ENCODE measurements at places on chromosomes 4 and X. TPM values are rescaled to one million over a fixed set of nuclear protein-coding genes. Genes with fewer than 3 reads are reported as not detected.

The MAGEA2B gene
- not detected for total RNA-seq

- no peak for DNase-seq
Measured at GRCh38 chrX:24166078-24166477, 16.5 kb downstream of the ZFX start.

The NPNT gene
- 5.8 TPM for total RNA-seq

DNA sequence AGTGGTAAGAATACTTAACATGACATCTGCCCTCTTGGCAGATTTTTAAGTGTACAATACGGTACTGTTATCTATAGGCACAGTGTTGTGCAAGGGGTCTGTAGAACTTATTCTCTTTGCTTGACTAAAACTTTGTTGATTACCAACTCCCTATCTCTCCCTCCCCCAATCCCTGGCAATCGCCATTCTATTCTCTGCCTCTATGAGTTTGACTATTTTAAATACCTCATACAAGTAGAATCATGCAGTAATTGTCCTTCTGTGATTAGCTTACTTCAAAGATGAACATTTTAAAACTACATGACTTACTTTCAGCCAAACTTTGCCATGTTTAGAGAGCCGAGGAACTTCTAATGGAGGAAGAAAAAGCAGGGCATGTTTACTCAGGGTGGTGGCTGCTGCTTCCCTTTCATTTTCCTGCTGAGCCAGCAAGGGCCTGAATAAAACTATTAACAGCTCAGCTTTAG lies 62.4 kb downstream of the APOO start:
- DNase-seq: no peak

The AFAP1 gene
- 29.5 TPM for total RNA-seq

The APOOL gene
- 25.0 TPM for total RNA-seq

The TRPC5OS gene
- not detected for total RNA-seq

DNA sequence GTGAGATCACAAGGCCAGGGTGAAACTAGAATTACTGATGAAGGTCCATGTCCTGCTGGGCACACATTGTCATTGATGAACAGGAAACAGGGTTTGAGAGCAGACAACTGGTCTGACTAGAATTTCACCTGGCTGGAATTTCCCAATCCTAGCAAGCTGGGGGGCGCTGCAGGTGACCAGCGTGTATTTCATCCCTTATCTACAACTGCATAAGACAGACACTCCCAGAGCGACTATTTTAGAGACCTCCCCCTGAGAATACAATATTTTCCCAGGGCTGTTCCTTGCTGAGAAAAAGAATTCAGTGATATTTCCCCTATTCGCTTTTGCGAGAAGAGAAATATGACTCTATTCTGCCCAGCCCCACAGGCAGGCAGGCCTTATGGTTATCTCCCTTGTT lies 432.6 kb upstream of the GALNT7 start:
- no peak for DNase-seq

The CXCL1 gene
- 0.55 TPM for total RNA-seq

The BANK1 gene
- 14.1 TPM for total RNA-seq

- no peak for DNase-seq
Measured at GRCh38 chr4:140789759-140790158, 33.6 kb upstream of the TBC1D9 start.

DNA sequence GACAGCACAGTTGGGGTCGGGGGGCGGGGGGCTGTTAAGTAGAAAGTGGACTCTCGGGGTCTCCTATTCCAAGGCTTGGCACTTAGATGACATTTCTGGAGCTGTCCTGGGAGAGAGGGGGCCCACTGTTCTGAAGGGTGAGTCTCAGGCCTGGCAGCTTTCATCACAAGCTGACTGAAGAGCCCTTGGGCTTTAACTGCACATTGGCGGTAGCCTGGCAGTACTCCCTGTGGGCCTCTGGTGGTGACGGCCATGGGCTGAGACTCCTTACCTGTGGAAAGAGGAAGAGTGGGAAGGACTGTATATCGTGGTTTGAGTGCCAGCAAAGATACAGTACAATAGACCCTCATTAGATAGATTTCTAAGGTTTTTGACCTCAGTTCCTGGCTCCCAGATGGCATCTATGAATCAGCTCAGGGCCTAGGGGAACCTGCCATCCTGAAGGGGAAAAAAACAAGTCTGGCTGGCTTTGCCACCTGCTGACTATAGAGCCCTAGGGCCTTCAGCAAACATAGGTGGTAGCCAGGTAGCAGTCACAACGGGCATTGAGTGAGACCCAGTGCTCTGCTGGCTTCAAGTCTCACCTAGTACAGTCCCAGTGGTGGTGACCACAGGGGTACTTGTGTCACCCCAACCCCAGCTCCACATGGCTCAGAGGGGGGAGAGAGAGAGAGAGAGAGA lies 87.9 kb downstream of the ANKRD17 start:
- DNase-seq: peak; percentile 55

DNA sequence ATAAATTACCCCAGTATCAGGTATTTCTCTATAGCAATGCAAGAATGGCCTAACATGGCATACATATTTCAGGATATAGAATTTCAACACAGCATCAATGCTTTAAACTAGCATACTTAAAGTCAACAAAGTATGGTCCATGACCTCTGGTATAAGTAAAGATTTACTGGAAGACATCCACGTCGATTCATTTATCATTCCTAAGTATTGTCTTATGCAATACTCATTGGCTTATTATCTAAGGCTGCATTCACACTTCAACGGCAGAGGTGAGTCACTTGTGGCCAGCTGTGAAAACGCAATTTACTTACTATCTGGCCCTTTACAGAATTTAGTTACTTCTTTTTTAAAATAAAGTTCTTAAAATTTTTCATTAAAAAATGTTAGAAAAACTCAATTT lies 42.6 kb downstream of the ADGRA3 start:
- DNase-seq: no peak

DNA sequence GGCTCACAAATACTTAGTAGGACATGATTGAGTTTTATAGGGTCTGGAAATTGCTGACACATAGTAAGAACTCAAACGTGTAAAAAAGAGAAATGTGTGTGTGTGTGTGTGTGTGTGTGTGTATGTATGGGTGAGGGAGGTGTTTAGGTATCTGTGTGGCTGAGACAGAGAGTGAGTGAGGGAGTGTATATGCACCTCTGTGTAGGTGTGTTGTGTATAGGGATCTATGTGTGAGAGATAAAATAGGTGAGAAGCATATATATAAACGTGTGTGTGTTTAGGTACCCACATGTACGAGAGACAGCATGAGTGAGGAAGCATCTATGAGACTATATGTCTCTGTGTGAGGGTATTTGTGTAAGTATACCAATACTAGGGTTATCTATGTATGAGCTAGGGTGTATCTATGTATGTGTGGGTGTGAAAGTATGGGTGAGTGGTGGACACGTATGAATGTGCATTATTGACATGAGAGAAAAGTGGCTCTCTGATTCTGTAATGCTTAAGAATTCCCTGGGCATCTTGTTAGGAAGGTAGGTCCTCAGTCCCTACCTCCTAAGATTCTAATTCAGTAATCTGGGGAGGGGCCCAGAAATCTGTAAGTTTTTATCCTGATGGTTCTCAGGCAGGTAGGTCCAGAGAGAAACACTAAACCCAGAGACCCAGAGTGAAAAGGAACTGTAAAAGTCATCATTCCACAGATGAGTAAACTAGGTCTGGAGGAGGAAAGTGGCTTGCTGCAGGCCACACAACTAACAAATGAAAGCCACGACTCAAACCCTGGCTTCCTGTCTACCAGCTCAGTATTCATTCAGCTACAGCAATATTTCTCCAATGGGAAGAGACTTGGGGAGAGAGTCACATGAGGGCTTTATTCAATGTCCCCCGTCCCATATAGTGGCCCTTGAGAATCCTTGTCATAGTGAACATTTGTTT lies 237.0 kb downstream of the IDS start:
- no peak for DNase-seq

The CENPVL1 gene
- not detected for total RNA-seq

DNA sequence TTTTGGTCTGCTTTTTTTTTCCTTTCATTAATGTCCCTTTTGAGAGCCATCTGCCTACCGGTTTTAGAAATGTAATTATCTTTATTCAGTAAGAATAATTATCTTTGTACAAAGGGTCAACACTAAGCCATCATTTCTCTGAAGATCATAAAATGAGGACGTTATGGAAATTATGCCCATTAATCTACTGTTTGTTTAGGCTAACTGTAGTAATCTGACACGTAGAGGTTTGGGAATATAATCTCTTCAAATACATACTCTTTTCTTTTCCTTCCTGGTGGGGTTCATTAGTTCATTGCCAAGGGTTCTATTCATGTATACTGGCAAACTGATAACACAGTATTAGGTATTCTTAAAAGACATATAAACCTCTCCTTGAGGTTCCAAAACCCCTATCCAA lies 3.8 kb upstream of the HSD17B13 start:
- DNase-seq: no peak

GRCh38 chr4:3269105-3269927 lies 20.4 kb downstream of the MSANTD1 start:
- peak; percentile 40 for DNase-seq

The SYNPO2 gene
- 381 TPM for total RNA-seq

The SSX2 gene
- total RNA-seq: not detected

GRCh38 chr4:41881981-41882624 lies 53.1 kb upstream of the TMEM33 start:
- no peak for DNase-seq

GRCh38 chr4:181810711-181811110 lies 432.5 kb upstream of the TENM3 start:
- DNase-seq: no peak

- no peak for DNase-seq
Measured at GRCh38 chr4:173436771-173437265, 37.9 kb upstream of the SCRG1 start.

GRCh38 chrX:124347242-124347641 lies 879 bp downstream of the SH2D1A start:
- DNase-seq: no peak

DNA sequence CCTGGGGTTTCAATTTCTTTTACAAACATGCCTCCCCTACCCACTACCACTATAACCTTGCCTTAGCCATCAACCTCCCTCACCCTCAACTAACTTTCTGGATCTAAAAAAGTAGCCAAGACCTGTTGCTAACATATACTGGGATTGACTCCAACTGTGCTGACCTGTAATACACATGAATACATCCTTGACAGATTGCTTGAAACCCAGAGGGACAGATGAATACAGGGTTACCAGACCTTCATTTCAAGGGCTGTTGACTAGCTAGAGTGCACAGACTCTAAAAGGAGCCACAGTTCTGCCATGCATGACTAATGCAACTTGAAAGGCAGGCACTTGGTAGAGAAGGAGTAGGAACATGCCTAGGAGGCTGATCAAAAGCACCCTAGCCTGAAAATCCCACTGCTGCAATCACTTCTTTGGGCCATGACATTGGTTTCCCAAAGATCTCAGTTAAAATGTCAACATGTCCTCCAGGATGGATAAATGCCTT lies 121.0 kb downstream of the PCDH19 start:
- DNase-seq: no peak

GRCh38 chr4:188160406-188160805 lies 21.2 kb downstream of the TRIML1 start:
- DNase-seq: no peak

The POLN gene
- total RNA-seq: 3.1 TPM

- no peak for DNase-seq
Measured at GRCh38 chr4:37429906-37430305, 185.4 kb downstream of the NWD2 start.

The CXCL6 gene
- total RNA-seq: 0.73 TPM

GRCh38 chr4:36316607-36317006 lies 35.2 kb downstream of the DTHD1 start:
- DNase-seq: no peak

- no peak for DNase-seq
Measured at GRCh38 chrX:151938172-151938571, 25.5 kb downstream of the MAGEA4 start.

DNA sequence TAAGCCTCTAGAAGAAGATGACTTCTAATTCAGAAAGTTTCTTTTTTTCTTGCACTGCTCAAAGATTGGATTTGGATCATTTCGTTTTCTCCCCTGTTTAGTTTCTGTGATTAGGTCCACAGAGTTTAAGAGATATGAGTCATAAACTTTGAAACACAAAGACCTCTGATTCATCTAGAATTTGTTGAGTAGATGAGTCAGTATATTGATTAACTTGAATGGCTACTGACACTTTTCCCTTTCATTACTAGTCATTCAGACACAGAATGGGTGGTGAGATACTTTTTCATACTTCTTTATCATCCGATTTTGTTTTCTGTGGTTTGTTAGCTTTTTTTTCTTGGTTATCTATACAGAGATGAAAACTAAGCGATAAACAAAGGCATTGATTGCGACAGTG lies 34.1 kb upstream of the AFF2 start:
- no peak for DNase-seq

The PDCL2 gene
- not detected for total RNA-seq

GRCh38 chr4:19623866-19624265 lies 627.8 kb upstream of the SLIT2 start:
- no peak for DNase-seq

The NDUFC1 gene
- total RNA-seq: 59.8 TPM

- DNase-seq: no peak
Measured at GRCh38 chr4:86657910-86658309, 63.8 kb downstream of the PTPN13 start.
